Activated naive CD4-positive, alpha-beta T cell treated with anti-CD3 and anti-CD28 coated beads, Interleukin-2, amount 10 ng/mL, durations not matched to agents 7 days and 5 days (primary cell): ENCODE measurements at places on chromosomes 2 and 18.

DNA sequence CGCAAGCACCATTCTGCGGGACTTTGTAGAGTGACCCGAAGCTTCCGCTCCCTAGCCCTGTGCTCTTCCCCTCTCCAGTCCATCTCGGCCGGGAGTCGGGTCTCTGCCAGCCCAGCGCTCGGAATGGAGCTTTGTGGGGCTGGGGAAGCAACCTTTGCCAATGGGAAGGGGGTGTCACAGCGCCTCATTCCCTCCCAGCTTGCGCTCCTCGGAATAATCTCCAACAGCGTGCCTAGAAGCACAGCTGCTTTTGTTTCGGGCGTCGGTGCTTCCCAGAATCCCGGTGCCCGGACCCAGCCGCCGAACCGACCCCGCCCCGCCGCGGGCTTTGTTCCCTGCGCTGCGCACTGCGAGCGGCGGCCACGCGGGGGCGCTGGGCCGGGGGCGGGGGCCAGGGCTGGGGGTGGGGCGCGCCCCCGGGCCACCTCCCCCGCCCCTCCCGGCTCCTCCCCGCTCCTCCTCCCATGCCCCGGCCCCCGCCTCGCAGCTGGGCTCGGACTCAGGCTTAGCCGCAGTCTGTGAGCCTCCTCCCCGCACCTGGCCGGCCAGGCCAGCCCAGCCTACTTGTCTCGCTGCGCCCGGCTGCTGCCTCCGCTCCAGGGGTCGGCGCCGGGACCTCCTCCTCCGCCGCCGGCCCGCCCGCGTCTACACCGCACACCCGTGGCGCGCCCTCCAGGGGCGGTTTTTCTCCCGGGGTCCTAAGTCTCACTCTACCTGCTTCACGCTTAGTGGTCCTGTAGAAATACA is 77.7 kb upstream of the SMAD2 start:
- DNase-seq: peak; percentile 60

GRCh38 chr2:60676706-60677330 is 79.2 kb upstream of the PAPOLG start:
- DNase-seq: no peak

GRCh38 chr18:49920731-49921130 is 107.4 kb upstream of the ACAA2 start:
- no peak for DNase-seq

DNA sequence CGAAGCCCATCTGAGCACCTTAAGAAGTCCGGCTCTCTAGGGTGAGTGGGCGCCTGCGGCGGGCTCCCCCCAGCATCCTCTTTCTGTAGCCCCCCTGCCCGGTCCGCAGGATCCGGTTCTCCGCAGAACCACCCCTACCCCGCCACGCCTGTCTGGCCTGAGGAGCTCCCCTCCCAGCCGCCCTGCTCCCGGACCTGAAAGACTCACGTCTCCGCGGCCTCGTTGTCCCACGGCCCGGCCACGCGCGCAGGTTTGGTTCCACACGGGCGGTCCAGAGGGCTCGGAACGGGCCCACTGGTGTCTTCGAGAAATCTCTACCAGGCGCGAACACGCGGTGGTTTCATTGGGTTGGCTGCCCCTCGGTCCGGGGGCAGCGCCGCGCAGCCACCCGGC is 237 bp downstream of the SLC39A6 start:
- no peak for DNase-seq

DNA sequence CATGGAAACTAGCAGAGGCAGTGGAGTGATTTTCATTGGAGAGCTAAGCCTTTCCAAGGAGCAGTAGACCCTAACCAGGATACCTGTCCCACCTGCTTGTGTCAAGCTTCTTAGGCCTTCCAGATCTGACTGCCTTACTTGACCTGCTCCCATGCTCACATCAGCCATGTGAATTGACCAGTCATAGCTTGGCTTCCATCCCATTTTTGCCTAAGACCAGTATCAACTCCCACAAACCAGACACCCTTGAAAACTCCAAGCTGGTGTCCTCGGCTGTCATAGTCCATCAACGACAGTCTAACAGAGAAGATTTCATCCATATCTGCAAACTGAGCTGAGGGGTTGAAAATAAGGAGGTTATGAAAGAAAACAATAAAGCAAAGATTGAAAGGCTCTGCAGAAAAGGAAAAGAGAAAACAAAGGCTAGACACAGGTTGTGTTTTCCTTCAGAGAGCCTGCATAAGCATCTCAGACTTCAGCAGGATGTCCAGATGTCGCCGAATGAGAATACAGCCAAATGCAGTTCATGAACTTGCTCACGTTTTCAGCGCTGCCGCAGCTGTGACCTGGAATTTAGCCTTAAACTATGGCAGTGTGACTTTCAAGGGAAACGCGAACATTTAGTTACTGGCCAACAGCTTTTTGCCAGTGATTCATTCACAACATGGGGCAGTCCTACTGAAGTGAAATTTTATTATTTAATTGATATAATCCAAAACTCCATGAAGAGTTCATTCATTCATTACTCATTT is 868.1 kb upstream of the ID2 start:
- DNase-seq: no peak

DNA sequence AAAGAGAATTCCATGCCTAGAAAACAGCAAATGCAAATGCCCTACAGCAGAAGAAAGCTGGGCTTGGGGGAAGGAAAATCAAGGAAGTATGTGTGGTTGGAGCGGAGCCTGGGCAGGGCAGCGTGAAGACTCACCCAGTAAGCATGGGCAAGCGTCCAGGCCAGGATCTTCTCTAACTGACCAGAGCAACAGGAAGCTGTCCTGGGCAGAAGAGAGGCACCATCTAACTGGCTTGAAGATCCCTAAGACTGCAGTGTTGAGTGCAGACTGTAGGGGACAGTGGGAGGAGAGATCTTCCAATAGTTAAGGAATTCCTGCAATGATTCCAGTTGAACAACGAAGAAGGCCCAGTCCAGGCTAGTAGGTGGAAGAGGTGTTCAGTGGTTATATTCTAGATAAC is 57.9 kb downstream of the NXPH2 start:
- no peak for DNase-seq

DNA sequence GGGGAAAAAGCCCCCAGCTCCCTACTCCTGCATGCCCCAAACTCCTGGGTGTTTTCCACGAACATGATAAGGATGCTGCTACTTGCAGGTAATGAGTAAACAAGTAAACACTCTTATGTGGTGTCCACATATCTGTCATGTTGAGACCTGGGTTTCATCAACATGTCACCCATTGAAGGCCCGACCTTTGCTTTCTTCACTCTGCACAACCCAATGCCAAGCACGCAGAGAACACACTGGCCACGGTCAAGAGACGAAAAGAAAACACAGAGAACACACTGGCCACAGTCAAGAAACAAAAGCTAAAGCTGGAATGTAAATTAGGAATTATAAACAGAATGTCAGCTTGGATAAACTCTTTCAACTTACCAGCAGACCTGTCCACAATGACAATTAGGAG is 143.1 kb downstream of the TTC32 start:
- DNase-seq: no peak

DNA sequence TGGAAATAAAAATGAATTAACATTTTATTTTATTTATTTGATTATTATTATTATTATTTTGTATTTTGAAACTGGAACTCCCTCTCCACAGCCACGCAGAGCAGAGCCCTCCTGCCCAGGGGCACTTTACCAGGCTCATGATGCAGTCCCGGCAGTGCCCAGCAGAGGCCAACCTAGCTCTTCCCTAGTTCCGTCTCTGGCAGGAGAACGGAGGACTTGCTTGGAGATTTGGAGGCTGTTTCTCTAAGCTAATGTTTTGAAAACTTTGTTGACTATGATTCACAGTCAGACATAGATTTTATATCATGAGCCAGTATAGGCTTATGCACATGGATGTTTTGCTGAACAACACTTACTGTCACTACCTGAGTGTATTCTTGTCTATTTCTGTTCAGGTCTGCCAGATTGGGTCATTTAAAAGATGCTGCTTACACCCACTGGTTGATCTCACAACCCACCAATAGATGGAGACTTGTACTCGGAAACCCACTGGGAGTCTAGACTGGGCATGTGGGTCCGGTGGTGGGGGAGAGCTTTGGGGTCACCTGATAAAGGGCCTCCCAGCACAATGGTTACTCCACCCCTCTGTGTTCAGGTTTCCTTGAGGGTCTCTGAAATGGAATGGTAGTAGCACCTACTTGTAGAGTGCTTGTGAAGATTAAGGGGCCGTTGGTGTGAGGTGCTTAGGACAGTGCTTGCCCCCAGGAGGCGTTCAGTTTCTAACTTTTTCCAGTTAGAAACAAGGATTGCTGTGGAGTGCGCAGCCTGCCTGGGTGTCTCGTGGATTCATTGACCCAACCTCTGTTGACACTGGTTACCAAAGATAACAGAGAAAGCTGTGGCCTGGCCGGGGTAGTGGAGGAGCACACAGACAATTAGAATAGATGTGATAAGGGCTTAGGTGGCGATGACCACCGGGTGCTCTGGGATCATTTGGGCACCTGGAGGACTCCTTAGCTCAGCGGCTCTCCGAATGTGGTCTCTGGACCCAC is 177.3 kb downstream of the HAUS1 start:
- DNase-seq: peak; percentile 77

DNA sequence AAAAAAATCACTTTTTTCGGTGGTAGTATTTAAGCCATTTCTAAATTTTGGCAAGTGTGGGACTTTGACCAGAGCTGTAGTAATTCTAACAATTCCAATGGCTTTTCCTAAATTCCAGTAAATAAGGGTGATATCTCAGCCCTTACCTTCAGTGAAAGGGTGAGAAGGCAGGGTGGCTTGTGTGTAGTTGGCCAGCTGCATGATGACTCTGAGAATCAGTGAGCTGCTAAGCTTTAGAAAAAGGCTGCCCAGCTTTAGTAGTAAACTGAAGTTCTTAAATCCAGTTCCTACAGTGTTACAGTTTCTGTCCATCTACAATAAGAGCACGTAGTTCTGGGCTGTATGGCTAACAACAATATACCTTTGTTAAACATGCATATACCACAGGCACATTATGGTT is 42.0 kb downstream of the OXER1 start:
- no peak for DNase-seq

- no peak for DNase-seq
These were observed 29.0 kb upstream of the RPL37A start for GRCh38 chr2:216469661-216470060.

DNA sequence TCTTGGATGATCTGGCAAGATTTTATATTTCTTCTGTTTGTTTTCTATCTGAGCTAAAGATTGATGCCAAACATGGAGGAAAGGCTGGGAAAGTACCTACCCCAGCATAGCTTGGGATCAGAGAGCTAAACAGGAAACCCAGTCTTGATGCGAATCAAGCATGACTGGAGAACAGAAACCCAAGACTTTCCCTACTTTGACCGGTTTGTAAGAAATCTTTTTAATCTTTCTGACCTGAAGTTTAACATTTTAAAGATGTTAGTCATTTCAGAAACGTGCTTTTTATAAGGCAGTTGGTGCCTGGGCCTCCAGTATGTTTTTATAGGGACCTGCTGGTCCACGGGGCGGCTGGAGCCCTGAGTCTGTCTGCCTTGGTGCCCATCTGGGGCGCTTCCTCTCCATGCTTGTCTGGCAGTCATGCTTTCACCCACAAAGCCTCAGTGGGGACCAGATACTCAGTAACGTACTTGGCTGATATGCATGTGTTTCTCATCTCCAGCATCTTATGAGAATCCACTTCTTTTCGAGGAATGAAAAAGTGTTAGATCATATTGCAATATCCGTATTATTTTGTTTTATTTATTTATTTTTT is 266.5 kb downstream of the PTGR3 start:
- peak; percentile 36 for DNase-seq

- DNase-seq: no peak
These were observed 75.0 kb upstream of the MMADHC start for GRCh38 chr2:149662556-149662955.

- no peak for DNase-seq
These were observed 70.3 kb downstream of the IKZF2 start for GRCh38 chr2:213080969-213081617.

GRCh38 chr2:172442072-172442895 is 14.9 kb downstream of the ITGA6 start:
- peak; percentile 60 for DNase-seq

GRCh38 chr2:19541884-19542283 is 183.5 kb upstream of the OSR1 start:
- DNase-seq: no peak

- no peak for DNase-seq
These were observed 137.5 kb downstream of the UBR3 start for GRCh38 chr2:169964740-169965139.

DNA sequence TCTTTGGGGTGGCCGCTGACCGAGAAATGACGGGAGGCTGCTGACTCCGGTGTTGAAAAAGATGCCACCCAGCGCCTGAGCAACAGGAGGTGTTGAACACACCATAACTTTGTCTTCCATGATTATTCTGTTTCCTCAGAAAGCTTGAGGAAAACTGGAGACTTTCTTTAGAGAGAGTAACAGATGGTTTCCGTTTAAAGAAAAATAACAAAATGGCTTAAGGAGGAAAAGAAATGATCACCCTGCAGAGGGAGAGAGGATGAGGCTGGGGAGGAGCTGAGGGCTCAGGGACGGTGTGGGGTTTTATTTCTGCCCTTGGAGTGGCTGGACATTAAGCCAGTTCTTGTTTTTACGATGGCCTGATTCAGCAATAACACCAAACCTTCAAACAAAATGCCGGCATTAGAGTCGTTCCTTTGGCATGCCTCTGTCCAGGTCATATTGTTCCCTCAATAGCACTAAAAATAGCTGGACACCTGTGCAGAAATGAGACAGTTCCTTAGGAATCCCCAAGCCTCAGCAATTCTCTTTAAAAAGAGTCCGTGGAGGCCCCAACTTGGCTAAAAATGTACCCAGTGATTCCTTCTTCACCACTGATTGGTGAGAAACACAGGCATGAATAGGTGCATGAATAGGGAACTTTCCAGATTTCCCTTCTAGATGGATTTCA is 182.4 kb downstream of the ALPK2 start:
- no peak for DNase-seq

DNA sequence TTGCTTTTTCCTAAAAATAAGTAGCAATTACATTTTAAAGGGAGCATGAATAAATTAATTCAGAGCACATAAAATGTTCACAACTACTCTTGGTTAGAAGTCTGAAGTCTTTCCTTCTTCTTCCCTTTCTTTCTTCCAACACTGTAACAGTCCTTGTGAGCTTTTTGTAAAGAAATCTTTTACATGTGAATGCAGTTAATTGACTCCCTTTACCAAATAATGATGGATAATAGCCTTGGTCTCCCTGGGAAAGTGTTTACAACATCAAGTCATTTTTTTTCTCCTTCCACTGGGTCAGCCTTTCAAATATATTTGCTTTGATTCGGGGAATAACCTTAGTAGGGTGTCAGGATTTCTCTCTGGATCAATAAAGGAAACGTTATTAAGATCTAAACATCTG is 39.1 kb downstream of the CALCRL start:
- no peak for DNase-seq
